Activated B cell treated with CpG ODN at 0.5 μM for 24 hours (primary cell): ENCODE measurements at places on chromosomes 4 and X. TPM values are rescaled to one million over a fixed set of nuclear protein-coding genes. Genes with fewer than 3 reads are reported as not detected.

Gene BEND4
- 14.1 TPM in 2 replicates for total RNA-seq

Gene RAB40A
- total RNA-seq, result 0.11 and 0.12 TPM in 2 replicates

Gene PABPC4L
- total RNA-seq, result not detected in 2 replicates

Gene PNMA5
- total RNA-seq, result 0.27 TPM in 1 of 2 replicates, not detected in the other

Gene CHIC2
- 17.5 and 21.6 TPM in 2 replicates for total RNA-seq

Gene TLR3
- total RNA-seq, result not detected in 2 replicates

Gene SPANXC
- not detected in 2 replicates for total RNA-seq

Gene ETDA
- not detected in 2 replicates for total RNA-seq

Gene SMIM31
- not detected in 2 replicates for total RNA-seq

Gene PPP1R3F
- total RNA-seq, result 5.9 and 7.4 TPM in 2 replicates

Gene CPE
- total RNA-seq, result not detected in 2 replicates

Gene GRIA3
- total RNA-seq, result not detected in 2 replicates

Gene MAGEC3
- not detected in 2 replicates for total RNA-seq

Gene NEXMIF
- 0.53 and 1.4 TPM in 2 replicates for total RNA-seq

Gene GC
- total RNA-seq, result not detected in 2 replicates

Gene TCEAL7
- total RNA-seq, result not detected in 2 replicates

Gene FAM236B
- total RNA-seq, result not detected in 2 replicates

Gene RTL5
- total RNA-seq, result 2.9 TPM in 2 replicates

Gene SRPK3
- total RNA-seq, result not detected in 2 replicates

Gene ANTXR2
- total RNA-seq, result 14.2 and 19.6 TPM in 2 replicates

Gene LAMP2
- total RNA-seq, result 29.7 and 32.6 TPM in 2 replicates

Gene MFAP3L
- 0.44 and 1.0 TPM in 2 replicates for total RNA-seq

Gene CSN1S1
- total RNA-seq, result not detected in 2 replicates

Gene CLIC2
- 0.44 and 0.80 TPM in 2 replicates for total RNA-seq

Gene DGAT2L6
- total RNA-seq, result not detected in 2 replicates

Gene KLHL5
- 49.5 and 61.5 TPM in 2 replicates for total RNA-seq

Gene SHOX
- total RNA-seq, result not detected in 2 replicates

Gene GLRB
- total RNA-seq, result not detected in 2 replicates

Gene RHOXF1
- not detected in 2 replicates for total RNA-seq

Gene TLR7
- 4.6 and 5.4 TPM in 2 replicates for total RNA-seq

Gene XKRX
- 2.0 and 2.2 TPM in 2 replicates for total RNA-seq
